Bronchus fibroblast of lung (primary cell): ENCODE measurements at places on chromosomes 5 and 9. TPM values are rescaled to one million over a fixed set of nuclear protein-coding genes. Genes with fewer than 3 reads are reported as not detected.

The SH3TC2 gene
- total RNA-seq, result 1.0 and 1.3 TPM in 2 replicates

The ANKRD31 gene
- under 0.01 TPM in 2 replicates for total RNA-seq

The HNRNPH1 gene
- 307 and 331 TPM in 2 replicates for total RNA-seq

The SLC6A7 gene
- total RNA-seq, result not detected in 2 replicates

The PLAC8L1 gene
- not detected in 2 replicates for total RNA-seq

The PRLR gene
- 0.30 and 0.84 TPM in 2 replicates for total RNA-seq

The SLC45A2 gene
- under 0.01 TPM in 1 of 2 replicates, not detected in the other for total RNA-seq

The DMRTA1 gene
- 0.15 and 0.17 TPM in 2 replicates for total RNA-seq

The PRUNE2 gene
- total RNA-seq, result 3.6 and 4.4 TPM in 2 replicates
